ENCODE measurements at places on chromosomes 6 and 20.

GRCh38 chr6:105045526-105045925 is 88.6 kb downstream of the LIN28B start:
- no peak for DNase-seq

DNA sequence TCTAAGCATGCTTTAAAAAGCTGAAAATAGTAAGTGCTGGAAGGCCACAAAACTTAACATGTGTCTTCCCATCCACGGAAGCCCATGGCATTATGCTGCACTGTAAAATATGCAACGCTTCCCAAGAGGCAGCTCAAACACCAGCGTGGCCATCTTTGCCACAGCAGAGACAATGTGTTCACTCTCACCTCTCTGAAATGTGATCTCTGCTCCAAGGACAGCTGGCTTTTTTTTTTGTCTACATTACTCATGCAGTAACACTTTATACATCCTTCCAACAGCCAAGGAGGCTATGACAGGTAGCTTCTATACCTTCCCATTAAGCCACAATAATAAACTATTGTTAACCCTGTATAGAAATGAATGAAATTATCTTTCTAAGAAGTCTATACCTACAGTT is 49.2 kb downstream of the BLOC1S5 start:
- DNase-seq: no peak

DNA sequence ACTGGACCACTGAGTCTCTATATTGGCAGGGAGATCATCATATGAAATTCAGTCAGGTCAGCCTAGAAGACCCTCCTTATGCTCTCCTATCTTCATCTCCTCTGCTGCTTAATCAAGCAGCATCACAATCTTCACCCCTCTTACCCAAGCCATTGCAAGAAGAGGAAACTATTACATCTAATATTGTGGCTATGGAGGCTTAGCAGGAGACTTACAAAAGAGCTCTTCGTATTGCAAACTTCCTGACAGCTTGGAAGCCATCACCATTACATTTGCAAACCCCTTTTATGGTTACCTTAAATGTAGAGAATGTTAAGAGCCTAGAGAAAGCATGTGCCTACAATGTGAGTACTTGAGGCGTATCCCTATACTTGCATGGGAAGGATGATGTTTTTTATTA is 87.2 kb upstream of the STXBP5 start:
- no peak for DNase-seq

DNA sequence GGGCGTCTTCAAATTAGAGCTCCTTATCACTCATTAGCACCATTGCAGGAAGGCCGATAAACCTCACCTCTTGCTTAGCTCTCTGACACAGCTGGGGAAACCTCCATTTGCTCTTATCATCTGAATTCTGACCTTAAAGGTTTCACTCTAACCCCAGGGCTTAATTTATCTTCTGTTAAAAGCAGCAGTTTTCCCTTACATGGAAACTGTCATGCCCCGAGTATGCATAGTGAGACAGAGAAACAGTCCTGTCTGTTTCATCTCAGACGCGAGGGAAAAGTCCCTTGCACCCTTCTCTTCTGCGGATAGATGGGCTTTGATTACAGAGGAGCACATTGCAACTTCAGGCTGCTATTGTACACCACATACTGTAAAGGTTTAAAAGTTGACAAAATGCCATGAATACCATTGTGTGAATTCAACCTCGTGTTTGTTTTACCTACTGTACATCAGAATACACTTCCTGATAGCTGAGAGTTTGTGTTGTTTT is 191.5 kb upstream of the BMP2 start:
- no peak for DNase-seq

- DNase-seq: no peak
Observed at GRCh38 chr6:113884011-113884410, 26.9 kb downstream of the MARCKS start.

- peak; percentile 52 for DNase-seq
Observed at GRCh38 chr20:45044084-45044573, 56.8 kb downstream of the KCNS1 start.

- DNase-seq: peak; percentile 39
Observed at GRCh38 chr20:59948828-59949720, 8.9 kb downstream of the FAM217B start.

- no peak for DNase-seq
Observed at GRCh38 chr6:113065611-113066010, 718.5 kb downstream of the RFPL4B start.

GRCh38 chr6:128500014-128500413 is 20.4 kb downstream of the PTPRK start:
- DNase-seq: no peak

DNA sequence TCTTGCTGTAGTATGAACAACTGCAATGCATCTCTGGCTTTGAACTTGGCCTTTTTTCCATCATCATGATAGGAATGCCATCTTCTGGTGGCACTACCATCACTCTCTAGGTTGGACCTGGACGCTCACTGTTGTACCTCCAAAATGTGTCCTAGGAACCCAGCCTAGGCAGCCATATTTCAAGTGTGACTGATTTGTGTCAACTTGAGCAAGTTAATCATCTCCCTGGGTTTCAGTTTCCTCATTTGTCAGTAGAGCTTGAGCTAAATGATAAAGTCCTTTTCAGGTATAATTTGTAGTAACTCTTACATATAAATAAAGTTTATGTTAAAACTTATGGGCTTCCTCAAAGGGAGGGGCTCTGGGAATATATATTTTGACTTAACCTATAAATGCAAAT is 241.7 kb upstream of the CEP162 start:
- DNase-seq: no peak

GRCh38 chr6:55897346-55897745 is 22.0 kb upstream of the BMP5 start:
- DNase-seq: no peak

GRCh38 chr20:34299556-34300255 is 3.4 kb downstream of the AHCY start:
- no peak for DNase-seq

DNA sequence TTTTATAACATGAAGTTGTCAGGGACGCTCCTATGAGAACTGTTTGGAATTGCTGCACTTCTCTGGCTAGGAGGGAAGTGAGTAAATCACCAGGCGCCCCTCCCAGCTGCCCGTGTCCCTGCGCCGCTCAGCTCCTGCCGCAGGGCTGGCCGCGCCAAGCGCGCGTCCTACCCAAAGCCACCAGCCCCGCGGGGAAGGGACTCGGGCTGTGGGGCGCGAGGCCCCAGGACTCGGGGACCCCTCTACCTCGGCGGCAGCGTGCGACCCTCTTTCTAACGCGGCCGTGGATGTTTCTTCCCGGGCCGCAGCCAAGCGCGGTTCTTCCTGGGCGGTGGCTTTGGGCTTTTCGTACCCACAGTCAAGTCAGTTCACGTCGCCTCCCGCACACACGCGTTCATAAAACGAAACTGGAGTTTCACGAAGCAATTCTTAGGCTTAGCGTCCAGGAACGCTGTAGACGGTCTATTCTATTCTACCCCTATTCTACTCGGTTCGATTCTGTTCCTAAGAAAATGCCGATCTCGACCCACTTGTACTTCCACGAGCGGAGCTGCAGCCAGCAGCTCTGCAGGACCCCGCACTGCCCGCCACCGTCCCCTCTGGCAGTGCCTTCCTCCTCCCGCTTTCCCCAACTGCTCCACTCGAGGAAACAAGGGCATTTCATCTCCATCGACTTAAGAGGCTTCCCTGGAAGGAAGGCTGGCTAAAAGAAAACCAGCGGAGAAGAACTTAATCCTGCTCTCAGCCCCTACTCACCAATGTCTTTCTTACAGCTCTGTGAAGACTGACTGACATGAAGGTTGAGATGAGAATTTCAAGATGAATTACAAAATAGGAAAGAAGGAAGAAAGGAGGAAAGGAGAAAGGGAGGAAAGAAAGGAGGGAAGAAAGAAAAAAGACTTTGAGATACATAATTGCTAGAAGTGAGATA is 15.4 kb downstream of the FOXC1 start:
- DNase-seq: peak; percentile 25

DNA sequence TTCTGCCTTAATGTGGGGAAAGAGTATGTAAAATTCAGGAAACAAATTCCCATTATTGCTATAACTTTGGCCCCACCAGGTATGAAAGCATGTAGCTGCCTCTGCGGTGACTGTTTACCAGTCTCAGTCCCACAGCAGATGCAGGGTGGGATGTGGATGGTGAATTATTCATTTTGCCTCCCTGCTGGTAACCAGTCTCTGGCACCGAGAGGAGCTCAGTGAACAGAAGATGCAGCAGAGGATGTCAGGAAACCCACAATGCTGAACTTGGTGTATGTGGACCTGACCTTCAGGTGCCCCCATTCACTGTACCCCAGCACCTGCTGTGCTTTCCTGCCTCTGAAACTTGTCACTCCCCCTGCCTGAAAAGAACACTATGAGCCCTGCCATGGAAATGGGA is 8.8 kb upstream of the METTL24 start:
- DNase-seq: no peak

- DNase-seq: no peak
Observed at GRCh38 chr6:148723484-148723883, 23.3 kb upstream of the UST start.

GRCh38 chr6:3722785-3723184 is 28.7 kb downstream of the PXDC1 start:
- no peak for DNase-seq

- DNase-seq: no peak
Observed at GRCh38 chr6:4115741-4116140, 19.6 kb downstream of the ECI2 start.

- DNase-seq: peak; percentile 47
Observed at GRCh38 chr20:3248167-3248992, 9.4 kb upstream of the SLC4A11 start.

- no peak for DNase-seq
Observed at GRCh38 chr20:23090147-23090546, 4.0 kb upstream of the CD93 start.

DNA sequence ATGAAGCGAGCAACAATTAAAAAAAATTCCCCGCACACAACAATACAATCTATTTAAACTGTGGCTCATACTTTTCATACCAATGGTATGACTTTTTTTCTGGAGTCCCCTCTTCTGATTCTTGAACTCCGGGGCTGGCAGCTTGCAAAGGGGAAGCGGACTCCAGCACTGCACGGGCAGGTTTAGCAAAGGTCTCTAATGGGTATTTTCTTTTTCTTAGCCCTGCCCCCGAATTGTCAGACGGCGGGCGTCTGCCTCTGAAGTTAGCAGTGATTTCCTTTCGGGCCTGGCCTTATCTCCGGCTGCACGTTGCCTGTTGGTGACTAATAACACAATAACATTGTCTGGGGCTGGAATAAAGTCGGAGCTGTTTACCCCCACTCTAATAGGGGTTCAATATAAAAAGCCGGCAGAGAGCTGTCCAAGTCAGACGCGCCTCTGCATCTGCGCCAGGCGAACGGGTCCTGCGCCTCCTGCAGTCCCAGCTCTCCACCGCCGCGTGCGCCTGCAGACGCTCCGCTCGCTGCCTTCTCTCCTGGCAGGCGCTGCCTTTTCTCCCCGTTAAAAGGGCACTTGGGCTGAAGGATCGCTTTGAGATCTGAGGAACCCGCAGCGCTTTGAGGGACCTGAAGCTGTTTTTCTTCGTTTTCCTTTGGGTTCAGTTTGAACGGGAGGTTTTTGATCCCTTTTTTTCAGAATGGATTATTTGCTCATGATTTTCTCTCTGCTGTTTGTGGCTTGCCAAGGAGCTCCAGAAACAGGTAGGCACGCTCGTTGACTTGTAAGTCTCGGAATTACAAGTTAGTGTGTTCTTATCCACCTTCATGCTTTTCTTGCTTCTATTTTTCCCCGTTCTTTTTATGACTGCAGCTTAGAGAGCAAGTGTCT is at the start of gene EDN1:
EDN1 (plus strand) TSS at position 429 of the 888 bp plus-strand sequence; CDS start at position 698, 269 bp downstream.
- DNase-seq: peak; percentile 82

DNA sequence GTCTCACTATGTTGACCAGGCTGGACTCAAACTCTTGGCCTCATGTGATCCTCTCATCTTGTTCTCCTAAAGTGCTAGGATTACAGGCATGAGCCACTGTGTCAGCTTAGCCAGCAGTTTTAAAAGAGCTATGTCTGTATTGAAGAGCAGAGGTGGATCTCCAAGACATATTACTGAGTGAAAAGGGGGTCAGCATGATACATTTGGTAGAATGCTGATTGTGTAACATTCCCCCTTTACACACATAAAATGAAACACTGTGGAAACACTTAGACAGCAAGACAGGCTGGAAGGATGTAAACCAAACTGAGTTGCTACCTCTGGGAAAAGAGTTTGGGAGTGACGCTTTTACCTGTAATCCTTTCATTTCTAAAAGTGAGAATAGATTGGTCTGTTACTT is 1.7 kb upstream of the RIPOR3 start:
- DNase-seq: no peak

DNA sequence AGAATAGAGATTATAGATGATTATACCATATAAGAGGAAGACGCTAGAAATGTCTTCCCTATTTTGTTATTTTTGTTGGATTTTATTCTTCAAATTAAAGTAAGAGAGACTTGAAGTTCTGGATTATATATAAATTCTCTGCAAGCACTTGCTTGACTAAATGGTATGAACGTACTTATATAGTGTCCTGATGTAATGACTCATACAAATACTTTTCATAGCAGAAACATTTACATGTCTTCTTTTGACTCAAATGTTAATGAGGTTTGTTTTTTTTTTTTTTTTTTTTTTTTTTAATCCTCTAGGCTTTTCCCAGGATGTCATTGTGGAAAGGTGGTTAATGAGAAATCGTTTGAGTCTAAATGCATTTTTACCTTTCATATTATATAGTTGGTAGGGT is 55.0 kb downstream of the PDE7B start:
- DNase-seq: no peak

- no peak for DNase-seq
Observed at GRCh38 chr6:125948455-125948854, 8.1 kb upstream of the HINT3 start.

GRCh38 chr6:25472306-25472705 is 179.7 kb upstream of the SCGN start:
- DNase-seq: no peak

GRCh38 chr6:39188098-39188450 is 41.2 kb downstream of the KCNK5 start:
- DNase-seq: no peak

DNA sequence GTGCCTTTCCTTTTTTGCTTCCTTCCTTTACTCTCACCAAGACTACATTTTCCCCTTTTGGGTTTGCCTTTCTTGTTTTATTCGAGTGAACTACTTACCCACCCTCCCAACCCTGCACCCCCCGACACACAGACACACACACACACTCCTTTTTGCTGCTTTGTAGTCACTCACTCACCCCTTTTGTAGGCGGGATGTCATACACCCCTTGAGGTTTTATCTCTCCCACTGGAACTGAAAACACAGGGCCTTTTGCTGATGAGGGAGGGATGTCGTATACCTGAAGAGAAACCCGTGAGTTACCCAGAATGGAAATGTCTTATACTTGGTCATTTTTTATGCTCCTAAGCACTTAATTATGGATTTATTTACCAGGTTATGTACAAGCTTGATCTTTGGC is 40.3 kb downstream of the NEDD9 start:
- no peak for DNase-seq

- DNase-seq: no peak
Observed at GRCh38 chr6:105359419-105360370, 43.2 kb downstream of the PREP start.

- DNase-seq: no peak
Observed at GRCh38 chr6:134774201-134774638, 175.7 kb downstream of the ALDH8A1 start.

DNA sequence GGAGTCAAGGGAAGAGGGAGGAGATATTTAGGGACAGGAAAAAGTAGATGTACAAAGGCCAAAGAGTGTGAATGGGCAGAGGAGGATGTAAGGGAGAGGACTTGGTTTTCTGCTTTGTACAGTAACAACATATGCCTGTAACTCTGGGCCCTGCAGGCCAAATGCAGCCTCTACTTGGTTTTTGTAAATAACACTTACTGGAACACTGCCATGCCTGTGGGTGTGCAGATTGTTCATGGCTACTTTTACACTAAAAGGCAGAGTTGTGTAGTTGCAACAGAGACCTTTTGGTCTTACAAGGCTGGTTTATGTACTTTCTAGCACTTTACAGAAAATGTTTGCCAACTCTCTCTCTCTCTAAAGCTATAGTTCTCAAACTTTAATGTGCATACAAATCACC is 157.1 kb downstream of the PHACTR1 start:
- no peak for DNase-seq

Data from activated CD4-positive, alpha-beta T cell treated with anti-CD3 and anti-CD28 coated beads for 36 hours (primary cell).